ENCODE measurements at places on chromosomes 4 and X.

DNA sequence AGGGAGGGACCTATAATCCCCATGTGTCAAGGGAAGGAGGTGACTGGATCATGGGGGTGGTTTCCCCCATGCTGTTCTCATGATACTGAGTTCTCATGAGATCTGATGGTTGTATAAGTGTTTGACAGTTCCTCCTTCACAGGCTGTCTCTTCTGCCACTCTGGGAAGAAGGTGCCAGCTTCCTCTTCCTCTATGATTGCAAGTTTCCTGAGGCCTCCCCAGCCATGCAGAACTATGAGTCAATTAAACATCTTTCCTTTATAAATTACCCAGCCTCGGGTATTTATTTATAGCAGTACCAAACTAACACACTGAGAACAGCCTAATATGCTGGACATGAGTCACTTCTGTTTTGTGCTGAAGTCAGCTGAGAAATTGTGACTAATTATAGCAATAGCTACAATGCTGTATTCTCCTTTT is 656.9 kb upstream of the CPEB2 start:
- DNase-seq = no peak

GRCh38 chr4:69995526-69996016 is at the start of gene STATH:
Gene STATH (plus strand): TSS chr4:69995966. CDS start chr4:69998438, 2,472 bp downstream.
- DNase-seq = no peak

- DNase-seq = peak; percentile 21
Measured at GRCh38 chrX:14032406-14032805, 2.7 kb upstream of the GEMIN8 start.

DNA sequence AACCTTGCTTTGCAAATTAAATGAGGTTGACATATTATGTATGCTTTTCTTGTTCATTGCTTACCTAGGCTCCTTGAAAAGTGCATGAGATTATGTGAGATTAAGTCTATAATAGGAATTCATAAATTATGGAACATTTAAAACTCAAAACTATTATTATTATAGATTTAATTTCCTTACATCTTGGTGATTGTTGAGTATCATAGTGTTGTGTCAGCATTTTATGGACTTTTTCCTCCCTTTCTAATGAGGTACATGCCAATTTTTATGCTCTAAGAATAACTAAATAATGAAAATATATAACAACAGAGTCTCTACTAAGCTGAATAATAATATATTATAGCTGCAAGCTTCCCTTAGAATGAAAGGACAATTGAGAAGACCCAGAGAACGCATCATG is 848.8 kb upstream of the AADAT start:
- no peak for DNase-seq

DNA sequence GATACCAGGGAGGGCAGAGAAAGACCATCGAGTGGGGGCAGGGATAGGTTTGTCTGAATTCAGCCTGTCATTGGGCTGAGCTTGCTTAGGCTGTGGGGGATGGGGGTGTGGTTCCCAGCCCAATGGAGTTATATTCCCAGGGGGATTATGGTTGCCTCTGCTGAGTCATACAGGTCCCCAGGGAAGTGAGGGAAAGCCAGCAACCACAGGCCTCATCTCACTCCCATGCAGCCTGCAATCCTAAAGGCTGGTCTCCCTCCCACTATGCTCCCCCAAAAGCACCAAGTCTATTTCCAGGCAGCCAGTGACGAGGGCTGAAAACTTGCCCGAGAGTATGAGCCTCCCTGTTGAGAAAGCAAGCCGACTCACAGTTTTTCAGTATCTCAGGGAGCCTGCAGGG is 39.3 kb downstream of the AFM start:
- no peak for DNase-seq

- no peak for DNase-seq
Measured at GRCh38 chr4:96827086-96827485, 987.2 kb downstream of the PDHA2 start.

- peak; percentile 69 for DNase-seq
Measured at GRCh38 chr4:17336524-17336961, 175.3 kb downstream of the QDPR start.

DNA sequence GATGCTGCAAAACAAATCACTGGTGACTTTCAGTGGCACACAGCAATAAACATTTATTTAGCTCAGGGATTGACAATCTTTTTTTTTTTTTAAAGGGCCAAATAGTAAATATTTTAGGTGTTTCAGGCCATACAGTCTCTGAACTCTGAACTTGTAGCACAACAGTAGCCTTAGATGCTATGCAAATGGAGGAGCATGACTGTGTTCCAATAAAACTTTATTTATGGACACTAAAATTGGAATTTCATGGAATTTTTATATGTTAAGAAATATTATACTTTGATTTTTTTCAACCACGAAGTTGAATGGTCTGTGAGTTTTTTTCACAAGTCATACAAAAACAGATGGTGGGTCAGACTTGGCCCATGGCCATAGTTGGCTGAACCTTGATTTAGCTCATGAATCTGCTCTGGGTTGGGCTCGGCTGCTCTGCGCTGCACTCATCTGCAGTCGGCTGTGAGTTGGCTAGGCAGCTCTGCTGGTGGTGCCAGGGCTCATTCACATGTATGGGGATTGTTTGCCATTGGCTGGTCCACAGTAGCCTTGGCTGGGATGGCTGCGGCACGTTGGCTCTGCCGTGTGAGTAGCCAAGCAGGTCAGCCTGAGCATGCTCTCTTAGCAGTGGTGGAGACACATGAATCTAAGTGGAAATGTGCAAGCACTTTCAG is 231.7 kb upstream of the PGRMC2 start:
- DNase-seq = no peak

GRCh38 chrX:38701073-38701472 is 100.2 kb upstream of the MID1IP1 start:
- DNase-seq = no peak

DNA sequence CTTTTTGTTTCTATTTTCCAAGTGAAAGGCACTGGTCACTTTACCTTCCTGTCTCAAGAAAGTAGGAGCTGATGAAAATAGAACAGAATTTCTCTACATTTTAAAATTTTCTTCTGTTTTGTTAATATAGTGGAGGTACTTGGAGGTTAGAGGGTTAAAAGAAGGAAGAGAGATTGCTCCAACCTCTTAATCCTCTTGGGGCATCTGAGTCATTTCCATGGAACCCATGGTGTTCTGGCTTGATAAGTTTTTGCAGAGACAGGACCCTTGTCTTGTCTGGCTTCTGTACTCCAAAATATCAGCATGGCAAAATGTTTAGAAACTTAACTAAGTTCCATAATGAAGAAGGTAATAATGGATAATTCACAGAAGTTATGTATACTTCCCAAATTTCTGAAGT is 727.2 kb downstream of the C4orf33 start:
- no peak for DNase-seq

- DNase-seq = no peak
Measured at GRCh38 chr4:10461850-10462400, 4.7 kb upstream of the ZNF518B start.

DNA sequence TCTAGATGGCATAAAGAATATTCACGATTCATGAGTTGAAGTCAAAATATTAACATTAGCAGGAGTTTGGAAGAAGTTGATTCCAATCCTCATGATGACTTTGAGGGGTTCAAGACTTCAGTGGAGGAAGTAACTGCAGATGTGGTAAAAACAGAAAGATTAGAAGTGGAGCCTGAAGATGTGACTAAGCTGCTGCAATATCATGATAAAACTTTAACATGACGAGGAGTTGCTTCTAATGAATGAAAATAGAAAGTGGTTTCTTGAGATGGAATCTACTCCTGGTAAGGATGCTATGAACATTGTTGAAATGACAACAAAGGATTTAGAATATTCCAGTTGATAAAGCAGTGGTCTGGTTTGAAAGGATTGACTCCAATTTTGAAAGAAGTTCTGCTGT is 70.1 kb upstream of the TMLHE start:
- DNase-seq = no peak

DNA sequence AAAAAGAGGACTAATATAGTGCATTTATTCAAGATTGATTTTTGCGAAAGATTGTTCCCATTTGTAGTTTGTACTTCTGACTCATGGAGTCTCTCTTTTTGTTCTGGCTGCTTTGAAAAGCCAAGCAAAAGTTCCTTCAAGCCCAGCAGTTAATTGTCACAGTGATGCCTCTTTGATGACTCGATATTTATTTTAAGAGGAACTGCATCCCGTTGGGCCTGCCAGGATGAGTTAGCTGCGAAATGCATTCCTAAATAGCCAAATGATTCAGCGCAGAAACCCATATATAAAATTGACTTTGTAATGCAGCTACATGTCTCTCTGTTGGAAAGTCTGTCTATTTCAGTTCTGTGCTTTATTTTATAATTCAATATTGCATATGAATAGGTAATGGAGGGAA is 295.1 kb downstream of the GBA3 start:
- DNase-seq = no peak

DNA sequence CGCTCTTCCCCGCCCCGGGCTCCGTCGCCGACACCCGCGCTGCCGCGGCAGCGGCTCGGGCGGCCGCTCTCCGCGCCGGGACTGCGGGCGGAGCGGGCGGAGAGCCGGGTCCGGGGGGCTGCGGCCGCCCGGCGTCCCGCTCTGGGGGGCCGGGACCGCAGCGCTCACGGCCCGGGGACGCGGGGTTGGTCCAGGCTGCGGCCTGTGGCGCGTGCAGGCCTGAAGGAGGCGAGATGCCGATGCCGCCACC is 492 bp downstream of the GALNT7 start:
- DNase-seq = no peak

- DNase-seq = no peak
Measured at GRCh38 chrX:11462648-11463047, 169.4 kb downstream of the AMELX start.

DNA sequence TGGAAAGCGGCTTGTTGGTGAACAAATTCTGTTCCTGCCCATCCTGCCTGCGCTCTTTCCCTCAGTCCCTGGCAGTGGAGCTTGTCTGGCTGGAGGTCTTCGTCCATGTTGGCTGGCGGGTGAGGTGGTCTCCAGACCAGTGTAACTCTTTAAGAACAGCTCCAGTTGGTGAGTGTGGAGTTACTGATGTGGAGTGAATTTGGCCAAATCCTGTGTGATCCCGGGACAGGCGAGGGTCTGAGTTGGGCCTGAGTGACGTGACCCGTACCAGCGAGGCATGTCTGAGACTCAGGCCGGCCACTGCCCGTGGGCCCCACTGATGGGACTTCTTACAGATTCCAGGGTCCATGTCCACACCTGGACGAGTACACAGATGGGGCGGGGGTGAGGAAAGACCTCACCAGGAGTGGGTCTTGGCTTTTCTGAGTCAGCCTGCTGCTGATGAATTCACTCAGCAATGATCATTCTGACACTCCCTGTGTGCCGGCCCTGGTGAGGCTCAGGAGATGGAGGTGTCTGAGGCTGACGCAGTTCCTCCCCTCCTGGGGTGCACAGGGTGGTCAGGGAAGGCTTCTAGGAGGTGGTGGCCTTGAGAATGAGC is 45.5 kb downstream of the PSAPL1 start:
- DNase-seq = no peak

DNA sequence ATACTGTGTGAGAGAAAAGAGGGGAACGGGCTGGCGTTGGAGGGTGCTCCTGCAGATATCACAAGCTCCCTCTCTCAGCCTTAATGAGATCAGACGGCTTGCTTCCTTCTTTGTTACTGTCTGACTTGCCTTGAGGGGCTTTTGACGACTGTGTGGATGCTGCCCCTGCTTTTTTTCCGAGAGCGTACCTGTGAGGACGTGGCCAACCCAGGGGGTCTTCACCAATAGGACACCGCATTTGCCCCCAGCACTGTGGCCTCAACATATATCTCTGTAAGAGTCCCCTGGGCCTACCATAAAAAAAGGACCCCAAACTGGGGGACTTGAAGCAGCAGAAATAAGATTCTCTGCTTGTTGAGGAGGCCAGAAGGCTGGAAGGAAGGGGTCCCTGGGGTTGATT is 143.9 kb downstream of the SHOX start:
- DNase-seq = no peak

DNA sequence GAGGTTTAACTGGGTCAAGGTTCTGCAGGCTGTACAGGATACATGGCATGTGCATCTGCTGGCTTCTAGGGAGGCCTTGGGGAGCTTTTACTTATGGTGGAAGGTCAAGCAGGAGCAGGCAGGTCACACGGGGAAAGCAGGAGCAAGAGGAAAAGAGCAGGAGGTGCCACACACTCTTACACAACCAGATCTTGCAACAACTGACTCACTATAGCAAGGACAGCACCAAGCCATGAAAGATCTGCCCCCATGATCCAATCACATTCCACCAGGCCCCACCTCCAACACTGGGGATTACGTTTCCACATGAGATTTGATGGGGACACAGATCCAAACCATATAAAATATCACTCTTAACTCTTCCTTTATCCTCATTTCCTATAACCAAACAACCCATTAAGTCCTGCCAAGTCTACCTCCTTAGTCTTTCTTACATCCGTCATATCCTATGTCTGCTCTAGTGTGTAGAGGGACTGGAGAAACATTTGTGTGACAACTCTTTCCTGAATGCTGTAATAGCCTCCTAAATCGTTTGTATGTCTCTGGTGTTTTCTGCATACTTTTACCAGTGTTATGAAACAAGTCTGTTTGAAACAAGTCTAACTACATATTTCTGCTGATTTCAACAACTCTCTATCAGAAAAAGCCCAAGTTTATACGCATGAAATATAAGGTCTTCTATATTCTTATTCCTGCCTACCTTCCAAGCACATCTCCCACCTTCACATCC is 8.3 kb upstream of the RAP2C start:
- no peak for DNase-seq

GRCh38 chr4:2154215-2154740 is 87.6 kb downstream of the HAUS3 start:
- no peak for DNase-seq

DNA sequence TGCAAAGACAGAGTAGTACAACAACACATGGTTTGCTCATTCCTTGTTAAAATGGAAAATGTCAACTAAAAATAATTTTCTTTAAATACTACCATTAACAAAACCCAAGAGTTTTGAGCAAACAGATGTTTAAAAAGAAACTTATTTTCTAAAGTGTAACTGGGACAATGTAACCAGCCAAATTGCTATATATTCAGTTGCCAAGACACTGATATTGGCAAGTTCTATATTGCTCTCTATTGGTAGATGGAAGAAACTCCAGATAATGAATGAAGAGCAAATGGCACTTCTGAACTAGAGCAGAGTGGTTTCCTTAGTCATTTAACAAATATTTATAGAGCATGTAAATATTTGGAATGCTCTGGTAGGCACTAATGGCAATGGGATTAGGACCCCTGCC is 966.2 kb downstream of the RPA4 start:
- no peak for DNase-seq

DNA sequence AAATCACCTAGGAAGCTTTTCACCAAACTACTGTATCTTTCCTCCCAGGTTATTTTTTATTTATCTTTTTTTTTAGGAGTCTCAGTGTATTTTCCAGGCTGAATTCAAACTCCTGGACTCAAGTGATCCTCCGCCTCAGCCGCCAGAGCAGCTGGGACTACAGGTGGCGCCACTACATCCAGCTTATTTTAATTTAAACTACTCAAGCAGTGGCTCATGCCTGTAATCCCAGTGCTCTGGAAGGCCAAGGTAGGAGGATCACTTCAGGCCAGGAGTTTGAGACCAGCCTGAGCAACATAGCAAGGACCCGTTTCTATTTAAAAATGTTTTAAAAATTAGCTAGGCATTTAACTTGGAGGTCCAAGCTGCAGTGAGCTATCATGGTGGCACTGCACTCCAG is 37.8 kb downstream of the LEF1 start:
- DNase-seq = no peak
